Cerebellar cortex (tissue), 1 donor: ENCODE measurements at places on chromosomes 5 and 9.

- peak; percentile 62 for DNase-seq
Measured at GRCh38 chr5:176743868-176744583, 66.3 kb upstream of the UNC5A start.

GRCh38 chr9:129382281-129383018 is 204.4 kb upstream of the IER5L start:
- peak; percentile 36 for DNase-seq

DNA sequence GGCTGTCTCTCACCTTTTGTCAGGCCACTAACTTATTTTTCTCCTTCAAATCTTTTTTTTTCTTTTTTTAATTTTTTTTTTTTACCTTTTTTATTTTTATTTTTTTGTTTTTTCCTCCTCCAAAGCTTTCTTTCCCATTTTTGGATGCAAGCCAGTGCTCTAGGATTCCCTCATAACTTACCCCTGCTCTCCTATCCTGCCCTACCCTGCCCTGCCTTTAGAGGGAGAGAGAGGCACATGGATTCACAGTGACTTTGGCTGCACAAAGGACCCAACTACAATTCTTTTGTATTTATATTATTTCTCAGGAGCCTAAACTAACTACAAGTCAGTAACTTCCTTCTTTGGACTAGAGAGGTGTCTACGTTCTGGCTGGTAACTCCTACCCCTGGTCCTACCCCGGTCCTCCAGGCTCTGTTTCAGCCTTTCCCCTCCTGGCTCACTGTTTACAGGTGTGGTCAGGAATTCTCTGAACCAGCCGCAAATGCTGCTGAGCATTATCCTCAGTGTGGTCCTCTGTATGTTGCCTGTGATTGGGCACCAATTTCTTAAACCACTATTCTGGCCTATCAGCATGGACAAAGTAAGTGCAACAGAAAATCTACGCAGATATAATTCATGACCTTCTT is 8.4 kb upstream of the RUSC2 start:
- peak; percentile 65 for DNase-seq

DNA sequence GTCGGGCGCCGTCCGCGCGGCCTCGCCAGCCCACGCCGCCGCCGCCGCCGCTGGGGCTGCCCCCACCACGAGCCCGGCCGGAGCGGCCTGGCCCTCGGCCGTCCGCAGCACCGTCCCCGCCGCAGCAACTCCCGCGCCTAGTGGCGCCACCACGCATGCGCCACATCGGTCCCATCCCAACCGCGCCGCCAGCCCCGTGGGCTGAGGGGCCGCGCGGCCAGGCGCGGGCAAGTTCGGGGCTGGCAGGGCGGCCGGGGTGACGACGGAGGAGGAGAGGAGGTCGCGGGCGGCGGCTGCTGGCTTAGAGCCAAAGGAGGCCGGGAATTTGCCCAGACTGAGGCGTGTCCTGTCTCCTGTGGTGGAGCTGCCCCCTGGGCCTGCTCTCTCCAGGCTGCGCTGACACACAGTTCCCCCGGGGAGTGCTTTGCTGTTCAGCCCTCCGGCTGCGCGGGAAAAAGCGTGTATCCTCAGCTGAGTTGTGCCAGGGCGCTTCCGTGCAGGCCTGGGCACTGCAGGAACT is at the start of gene TUSC1:
TUSC1 (minus strand) TSS at position 298 of the 520 bp plus-strand sequence; CDS start at position 166, 132 bp downstream.
- peak; percentile 48 for DNase-seq

GRCh38 chr5:24320643-24321042 is 324.1 kb downstream of the CDH10 start:
- no peak for DNase-seq

DNA sequence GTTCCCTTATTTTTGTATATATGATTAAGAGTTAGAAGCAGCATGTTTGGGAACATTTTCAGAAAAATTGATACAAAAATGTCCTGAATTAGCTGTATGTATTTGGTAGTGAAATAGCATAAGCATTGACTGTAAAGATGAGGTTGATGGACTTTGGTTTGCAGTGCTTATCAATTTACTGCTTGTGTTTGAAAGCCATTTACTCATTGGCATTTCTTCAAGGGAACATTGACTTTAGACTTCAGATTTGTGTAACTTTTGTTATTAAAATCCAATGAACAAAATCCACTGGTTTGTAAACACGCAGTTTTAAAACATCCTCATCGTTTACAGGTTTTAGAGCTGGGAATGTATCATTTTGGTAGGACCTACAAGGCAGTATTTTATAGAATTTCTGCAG is 61.3 kb downstream of the KDM4C start:
- no peak for DNase-seq

DNA sequence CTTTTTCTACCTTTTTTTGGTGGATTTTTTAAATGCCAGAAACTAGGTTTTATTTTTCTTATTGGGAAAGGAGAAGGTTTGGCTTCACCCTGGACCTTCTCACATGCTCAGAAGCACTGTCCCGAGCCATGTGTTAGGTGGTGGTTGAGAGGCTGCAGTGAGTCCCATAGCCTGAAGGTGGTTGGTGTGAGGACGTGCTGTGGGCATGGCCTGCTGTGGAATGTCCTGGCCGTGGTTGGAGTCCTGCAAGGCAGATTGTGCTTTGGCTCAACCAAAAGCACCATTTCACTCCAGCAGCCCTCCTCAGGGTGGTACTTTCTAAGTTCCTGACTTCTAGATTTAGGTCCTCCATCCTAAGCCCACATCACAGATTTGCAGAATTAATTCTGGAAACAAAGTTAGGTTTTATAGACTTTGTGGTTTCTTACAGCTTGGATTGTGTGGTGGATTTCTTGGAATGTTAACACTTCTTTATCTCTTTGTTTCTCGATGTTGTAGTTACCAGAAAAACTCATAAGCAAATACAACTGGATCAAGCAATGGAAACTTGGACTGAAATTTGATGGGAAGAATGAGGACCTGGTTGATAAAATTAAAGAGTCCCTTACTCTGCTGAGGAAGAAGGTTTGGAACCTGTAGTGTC is 22.6 kb downstream of the OTULIN start:
- DNase-seq = no peak

DNA sequence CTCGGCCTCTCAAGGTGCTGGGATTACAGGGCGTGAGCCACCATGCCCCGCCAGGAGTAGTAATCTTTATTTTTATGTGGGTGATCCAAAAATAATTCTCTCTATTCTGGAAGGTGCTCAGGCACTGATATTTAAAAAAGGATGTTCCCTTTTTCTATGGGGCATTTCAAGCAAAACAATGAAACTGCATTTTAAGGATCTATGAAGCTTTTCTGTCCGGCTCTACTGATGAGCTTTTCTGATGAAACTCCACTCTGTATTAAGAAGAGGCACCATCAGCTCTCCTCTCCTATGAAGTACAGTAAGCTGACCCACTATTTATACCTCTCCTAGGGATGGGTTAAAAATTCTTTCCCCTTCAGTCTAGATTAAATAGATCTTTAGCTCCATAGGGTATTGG is 7.4 kb downstream of the ADAM19 start:
- no peak for DNase-seq

GRCh38 chr9:86944796-86945727 is 2.2 kb downstream of the GAS1 start:
- DNase-seq = no peak
